Chondrocyte (in vitro differentiated cells): ENCODE measurements at places on chromosomes 7 and 10. TPM values are rescaled to one million over a fixed set of nuclear protein-coding genes. Genes with fewer than 3 reads are reported as not detected.

DNA sequence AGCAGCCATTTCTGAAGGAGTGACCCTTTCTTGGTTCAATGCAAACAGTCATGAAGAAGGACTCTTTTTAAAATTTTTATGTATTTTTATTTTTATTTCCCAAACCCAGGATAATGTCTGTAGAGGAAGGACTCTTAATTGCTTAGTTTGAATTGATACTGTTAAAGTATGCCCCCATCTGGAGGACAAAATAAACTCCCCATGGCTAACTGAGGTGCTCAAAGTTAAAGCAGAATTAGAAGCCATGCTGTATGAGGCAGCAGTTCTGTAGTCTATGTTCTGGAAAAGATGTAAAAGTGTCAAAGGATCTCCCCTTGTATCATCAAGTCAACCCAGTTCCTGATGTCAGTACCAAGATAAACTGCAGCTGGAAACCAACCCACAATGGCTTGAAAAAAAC is 617.9 kb upstream of the GRM3 start:
- H3K4me3 ChIP-seq: no peak overlapping the region
- no peaks in the 10 kb centered on the region for H3K36me3 ChIP-seq
- H3K4me1 ChIP-seq: no peaks in the 10 kb centered on the region
- DNase-seq: no peak

DNA sequence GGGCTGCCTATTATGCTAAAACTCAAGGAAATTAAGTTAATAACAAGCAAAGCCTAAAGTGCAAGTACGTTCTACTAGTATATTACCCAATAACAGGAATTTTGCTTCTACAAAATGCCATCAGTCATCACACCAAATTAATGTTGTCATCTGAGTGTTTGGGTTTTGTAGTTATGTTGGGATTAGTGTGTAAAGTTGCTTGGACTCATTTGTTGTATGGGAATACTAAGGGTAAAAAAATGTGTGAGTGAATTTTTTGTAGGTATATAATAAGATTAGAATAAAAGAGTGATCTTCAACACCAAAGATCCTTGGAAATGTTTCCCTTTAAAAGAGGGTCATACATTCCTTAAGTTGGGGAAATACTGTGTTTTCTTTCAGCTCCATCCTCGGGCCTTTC is 38.6 kb downstream of the NRP1 start:
- peaks cover 78% of the 10 kb centered on the region for H3K4me1 ChIP-seq
- H3K4me3 ChIP-seq: no peak overlapping the region
- no peak for DNase-seq
- no peaks in the 10 kb centered on the region for H3K27me3 ChIP-seq
- peak overlapping the region; percentile 62 for H3K27ac ChIP-seq

- no peaks in the 10 kb centered on the region for H3K27me3 ChIP-seq
- no peak overlapping the region for H3K4me3 ChIP-seq
- no peak overlapping the region for H3K27ac ChIP-seq
- H3K4me1 ChIP-seq: no peaks in the 10 kb centered on the region
- peaks cover 18% of the 10 kb centered on the region for H3K36me3 ChIP-seq
These were observed 55.7 kb downstream of the IRF5 start for GRCh38 chr7:128993419-128993818.

- H3K27me3 ChIP-seq: peaks cover 7% of the 10 kb centered on the region
- H3K4me1 ChIP-seq: no peaks in the 10 kb centered on the region
- H3K4me3 ChIP-seq: no peak overlapping the region
These were observed 544.2 kb upstream of the TEX47 start for GRCh38 chr7:89339748-89340147.

DNA sequence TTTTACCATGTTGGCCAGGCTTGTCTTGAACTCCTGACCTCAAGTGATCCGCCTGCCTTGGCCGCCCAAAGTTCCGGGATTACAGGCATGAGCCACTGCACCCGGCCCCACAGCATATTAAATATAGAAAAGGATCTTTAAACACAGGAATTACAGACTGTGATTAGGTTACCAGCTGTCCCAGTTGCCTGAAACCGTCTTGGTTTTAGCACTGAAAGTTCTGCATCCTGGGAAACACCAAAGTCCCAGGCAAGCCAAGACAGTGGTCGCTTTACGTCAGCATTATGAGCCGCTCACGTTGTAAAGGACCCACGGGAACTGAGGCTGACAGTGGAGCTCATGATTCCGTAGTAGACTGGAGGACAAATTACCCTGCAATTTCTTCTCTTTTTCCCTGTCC is 69.0 kb upstream of the FAM180A start:
- H3K27me3 ChIP-seq: peaks cover 18% of the 10 kb centered on the region
- H3K4me3 ChIP-seq: no peak overlapping the region
- no peak overlapping the region for H3K27ac ChIP-seq

- peaks cover 34% of the 10 kb centered on the region for H3K4me1 ChIP-seq
- DNase-seq: no peak
- H3K4me3 ChIP-seq: no peak overlapping the region
- no peaks in the 10 kb centered on the region for H3K27me3 ChIP-seq
- H3K27ac ChIP-seq: no peak overlapping the region
- no peaks in the 10 kb centered on the region for H3K36me3 ChIP-seq
These were observed 3.0 kb upstream of the WASL start for GRCh38 chr7:123751821-123752220.

DNA sequence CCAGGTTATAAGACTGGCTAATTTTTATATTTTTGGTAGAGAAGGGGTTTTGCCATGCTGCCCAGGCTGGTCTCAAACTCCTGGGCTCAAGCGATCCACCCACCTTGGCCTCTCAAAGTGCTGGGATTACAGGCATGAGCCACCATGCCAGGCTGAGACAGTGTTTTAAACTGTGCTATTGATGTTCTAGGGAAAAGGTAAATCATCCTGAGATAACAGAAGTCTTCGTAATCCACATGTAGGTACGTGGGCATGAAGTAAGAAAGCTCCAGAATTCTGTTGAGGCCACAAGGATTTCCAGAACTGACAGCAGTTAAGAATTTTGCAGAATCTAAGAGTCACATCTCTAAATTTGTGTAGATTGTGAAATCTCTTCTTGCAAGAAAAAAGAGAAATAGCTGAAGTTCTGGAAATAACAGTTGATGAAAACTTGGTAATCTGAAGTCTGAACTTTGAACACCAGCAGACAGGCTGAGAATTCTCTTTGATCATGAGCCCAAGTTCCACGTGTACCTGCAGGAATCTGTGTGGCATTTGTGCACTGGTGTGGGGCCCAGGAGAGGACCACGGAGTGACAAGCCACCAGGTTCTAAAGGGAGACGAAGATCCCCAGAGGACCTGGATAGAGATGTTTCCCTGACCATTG is 24.6 kb downstream of the C7orf33 start:
- no peak overlapping the region for H3K4me3 ChIP-seq
- H3K27me3 ChIP-seq: peaks cover 71% of the 10 kb centered on the region
- H3K36me3 ChIP-seq: no peaks in the 10 kb centered on the region
- no peaks in the 10 kb centered on the region for H3K4me1 ChIP-seq
- H3K27ac ChIP-seq: no peak overlapping the region

GRCh38 chr10:21638681-21639080 is 104.6 kb downstream of the MLLT10 start:
- H3K27ac ChIP-seq: no peak overlapping the region
- H3K4me3 ChIP-seq: no peak overlapping the region
- H3K36me3 ChIP-seq: peaks cover 7% of the 10 kb centered on the region
- H3K4me1 ChIP-seq: no peaks in the 10 kb centered on the region
- no peaks in the 10 kb centered on the region for H3K27me3 ChIP-seq

- H3K4me3 ChIP-seq: peak overlapping the region; percentile 35
- peaks cover 5% of the 10 kb centered on the region for H3K36me3 ChIP-seq
- DNase-seq: no peak
These were observed 92.4 kb downstream of the ARID5B start for GRCh38 chr10:61993711-61994401.

The AKR1C2 gene
- 0.22 to 0.44 TPM (median 0.26 TPM) in 3 replicates for total RNA-seq

The TMEM229A gene
- not detected in 3 replicates for total RNA-seq
